ENCODE measurements at places on chromosomes 11 and 22. TPM values are rescaled to one million over a fixed set of nuclear protein-coding genes. Genes with fewer than 3 reads are reported as not detected.

Gene NLRX1
- 13.8 TPM for polyA plus RNA-seq

Gene TRPM5
- polyA plus RNA-seq: 0.05 TPM

Gene MMP7
- polyA plus RNA-seq: not detected

Gene GAL3ST1
- 10.0 TPM for polyA plus RNA-seq

Gene FDX1
- 9.0 TPM for polyA plus RNA-seq
